ENCODE measurements at places on chromosomes 6 and 20.
A peak's percentile ranks its signal among the peaks of the same experiment; 100 is the strongest.

DNA sequence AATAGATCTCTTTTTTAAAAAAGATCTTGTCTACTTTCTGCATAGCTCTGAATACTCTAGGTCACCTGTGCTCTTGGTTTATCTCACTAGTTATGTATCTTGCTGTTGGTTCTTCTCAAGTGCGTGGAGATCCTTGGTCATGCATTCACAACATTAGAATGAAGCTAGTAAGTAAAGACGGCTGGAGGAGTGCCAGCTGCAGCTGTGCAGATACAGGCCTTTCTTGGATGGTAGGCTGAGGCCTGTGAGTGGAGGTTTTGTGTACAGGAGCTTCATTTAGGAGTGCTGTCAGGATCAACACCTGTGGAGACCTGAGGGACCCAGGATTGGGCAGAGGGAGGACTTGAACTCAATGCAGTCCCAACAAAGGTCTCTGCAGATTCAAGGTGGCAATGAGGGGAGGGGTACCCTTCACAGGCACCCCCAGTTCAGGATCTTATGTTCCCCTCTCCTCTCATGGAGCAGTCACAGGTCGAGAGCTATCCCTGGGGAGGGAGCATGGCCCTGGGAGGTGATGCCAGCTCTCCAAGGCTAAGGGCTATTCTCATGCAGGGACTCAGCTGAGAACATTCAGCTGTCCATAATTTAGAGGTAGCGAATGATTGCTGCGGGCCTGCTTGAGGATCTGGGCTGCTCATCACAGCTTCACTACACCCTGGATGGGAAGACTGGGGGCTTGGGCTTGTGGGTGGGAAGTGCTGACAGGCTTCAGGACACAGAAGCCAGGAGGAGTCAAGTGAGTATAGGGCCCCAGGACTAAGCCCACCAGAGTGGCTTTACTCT lies 98.9 kb upstream of the ENPP5 start:
- no peak for DNase-seq

DNA sequence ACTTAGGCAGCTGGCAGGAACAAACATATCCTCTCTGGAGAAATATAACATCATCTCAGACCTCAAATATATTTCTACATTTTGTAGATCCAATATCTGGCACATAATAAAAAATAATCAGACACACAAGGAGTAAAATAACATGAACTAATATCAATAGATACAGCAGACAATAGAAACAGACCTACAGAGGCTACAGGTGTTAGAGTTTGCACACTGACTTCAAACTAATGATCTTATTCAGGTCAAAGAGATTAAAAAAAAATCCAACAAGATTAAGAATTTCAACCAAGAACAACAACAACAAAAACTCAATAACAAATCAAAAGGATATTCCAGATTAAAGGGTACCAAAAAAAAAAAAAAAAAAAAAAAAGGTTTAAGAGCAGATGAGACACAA lies 13.9 kb upstream of the CDYL start:
- DNase-seq: no peak

DNA sequence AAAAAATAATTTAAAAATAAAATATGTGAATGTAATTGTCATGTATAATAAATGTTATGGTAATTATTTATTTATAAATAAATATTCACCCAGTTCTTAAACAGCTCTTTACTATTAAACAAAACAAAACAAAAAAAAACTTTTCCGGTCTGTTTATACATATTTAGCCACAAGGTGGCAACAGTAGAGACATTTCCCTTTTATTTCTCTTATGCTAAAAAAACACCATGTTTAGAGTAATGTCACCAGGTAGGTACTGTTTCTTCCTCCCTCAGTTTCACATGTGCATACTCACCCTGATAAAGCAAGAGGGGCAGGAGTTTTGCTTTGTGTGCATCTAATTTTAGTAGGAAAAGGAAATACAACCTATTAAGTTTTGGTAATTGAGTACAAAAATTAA lies 610.4 kb upstream of the IMPG1 start:
- peak; percentile 26 for DNase-seq

- DNase-seq: peak; percentile 93
Observed at GRCh38 chr20:38143646-38144554, 21.2 kb downstream of the TGM2 start.

DNA sequence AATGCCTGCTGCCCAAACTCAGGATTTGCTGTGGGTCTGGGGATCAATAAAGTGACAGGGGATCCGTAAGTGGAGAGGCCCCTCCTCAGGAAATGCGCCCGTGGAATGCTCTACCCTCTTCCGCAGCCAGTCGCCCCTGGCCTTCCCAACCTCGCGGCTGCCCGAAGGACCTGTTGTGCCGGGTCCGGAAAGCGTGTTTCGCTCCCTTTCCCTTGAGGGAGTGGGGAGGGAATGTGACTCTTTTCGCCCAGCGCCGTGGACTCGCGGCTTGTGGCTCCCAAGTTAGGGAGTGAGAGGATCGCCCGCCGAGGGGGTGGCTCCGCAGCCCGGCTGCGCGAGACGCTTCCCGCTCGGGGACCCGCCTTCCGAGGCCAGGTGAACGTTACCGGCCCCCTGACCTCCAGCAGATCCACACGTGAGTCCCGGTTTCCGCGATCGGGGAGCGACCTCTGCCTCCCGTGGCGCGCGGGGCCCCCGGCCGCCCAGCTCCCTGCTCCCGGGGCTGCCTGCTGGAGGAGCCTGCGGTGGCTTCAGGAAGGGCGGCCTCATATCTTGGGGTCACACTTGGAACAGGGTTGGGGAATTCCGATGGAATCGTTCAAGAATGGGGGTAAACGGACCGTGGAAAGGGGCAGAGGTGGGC lies 666 bp downstream of the TPD52L1 start:
- DNase-seq: no peak

- no peak for DNase-seq
Observed at GRCh38 chr6:113960795-113961194, 10.2 kb downstream of the HDAC2 start.

- DNase-seq: no peak
Observed at GRCh38 chr6:160494576-160494975, 146.4 kb downstream of the SLC22A3 start.

Data from kidney capillary endothelial cell (primary cell).